ENCODE measurements at places on chromosomes 7 and 10. TPM values are rescaled to one million over a fixed set of nuclear protein-coding genes. Genes with fewer than 3 reads are reported as not detected.
A peak's percentile ranks its signal among the peaks of the same experiment; 100 is the strongest.

- no peak for DNase-seq
Measured at GRCh38 chr7:130432886-130433285, 7.9 kb downstream of the CEP41 start.

- DNase-seq = no peak
Measured at GRCh38 chr10:124602646-124603365, 141.2 kb downstream of the LHPP start.

- no peak for DNase-seq
Measured at GRCh38 chr7:14846405-14846804, 56.1 kb downstream of the DGKB start.

DNA sequence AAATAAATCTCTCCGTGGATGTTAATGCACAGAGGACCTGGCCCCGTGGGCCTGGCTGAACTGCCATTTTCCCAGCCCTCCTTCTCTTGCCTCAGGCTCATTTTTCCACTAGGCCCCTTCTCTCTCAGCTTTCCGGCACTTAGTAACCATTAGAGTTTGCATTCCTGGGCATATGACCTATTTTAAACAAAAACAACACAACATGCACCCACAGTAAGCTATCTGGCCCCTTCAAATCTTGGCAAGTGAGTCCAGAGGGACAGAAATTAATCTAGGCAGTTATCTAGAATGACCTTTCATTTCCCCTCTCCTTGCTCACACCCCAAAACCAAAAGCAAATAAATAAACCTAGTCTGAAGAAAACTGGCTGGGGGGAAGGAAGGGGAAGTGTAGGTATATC lies 11.7 kb downstream of the FBXW4 start:
- DNase-seq = no peak

DNA sequence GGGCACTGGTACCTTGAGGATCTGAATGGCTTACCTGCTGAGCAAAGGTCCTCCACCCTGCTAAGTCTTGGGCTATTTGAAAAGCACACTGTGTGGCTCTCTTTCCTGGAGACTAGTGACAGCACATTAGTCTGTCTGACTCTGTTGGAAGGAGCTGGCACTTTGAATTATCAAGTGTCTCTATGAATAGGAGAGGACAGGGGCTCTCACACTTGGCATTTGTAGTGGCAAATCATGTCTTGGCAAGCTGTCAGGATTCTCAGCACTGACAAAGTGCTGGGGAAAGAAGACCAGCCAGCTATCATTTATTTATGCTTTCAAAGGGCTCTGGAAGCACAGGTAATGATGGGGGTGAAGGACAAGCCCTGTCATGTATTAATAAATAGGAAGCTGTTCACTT lies 62.8 kb downstream of the MTPN start:
- no peak for DNase-seq

- no peak for DNase-seq
Measured at GRCh38 chr10:65320236-65321026, 1605.4 kb upstream of the LRRTM3 start.

DNA sequence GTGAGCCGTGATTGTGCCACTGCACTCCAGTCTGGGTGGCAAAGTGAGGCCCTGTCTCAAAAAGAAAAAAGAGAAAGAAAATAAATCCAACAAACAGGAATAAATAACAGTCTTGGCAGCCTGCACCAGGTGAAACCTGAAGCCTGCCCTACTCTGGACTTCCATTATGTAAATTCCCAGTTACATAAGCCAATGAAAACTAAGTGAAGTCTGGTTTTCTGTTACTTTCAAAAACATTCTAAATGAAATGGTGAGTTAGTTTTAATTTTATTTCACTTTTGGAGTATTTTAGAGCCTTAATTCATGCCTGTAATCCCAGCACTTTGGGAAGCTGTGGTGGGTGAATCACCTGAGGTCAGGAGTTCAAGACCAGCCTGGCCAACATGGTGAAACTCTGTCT lies 22.5 kb upstream of the HIBADH start:
- no peak for DNase-seq

DNA sequence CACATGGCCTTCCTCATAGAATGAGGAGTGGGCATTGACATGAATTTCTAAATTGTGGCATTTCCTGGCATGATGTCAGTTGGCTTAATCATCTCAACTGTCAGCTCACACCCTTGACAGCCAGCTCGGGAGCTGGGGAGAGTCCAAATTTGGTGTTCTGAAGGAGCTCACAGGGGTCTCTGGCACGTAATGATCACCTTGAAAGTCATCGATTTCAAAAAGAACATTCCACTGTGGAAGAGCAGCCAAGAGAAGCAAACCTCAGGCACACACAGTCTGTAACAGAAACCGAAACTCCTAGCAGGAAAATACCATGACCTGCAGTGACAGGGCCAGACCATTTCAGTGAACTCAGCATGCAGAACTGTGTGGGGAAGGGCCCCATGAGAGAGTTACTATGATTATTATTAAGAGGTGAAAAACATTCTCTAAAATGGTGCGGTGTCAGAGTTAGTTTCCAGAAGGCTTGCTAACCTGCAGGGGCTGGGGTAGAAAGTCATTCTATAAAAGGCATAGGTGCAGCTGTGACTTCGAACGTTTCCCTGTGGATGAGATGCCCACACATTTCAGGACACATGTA lies 26.4 kb upstream of the KLF6 start:
- DNase-seq = no peak

- no peak for DNase-seq
Measured at GRCh38 chr10:123459371-123460091, 206.6 kb upstream of the GPR26 start.

DNA sequence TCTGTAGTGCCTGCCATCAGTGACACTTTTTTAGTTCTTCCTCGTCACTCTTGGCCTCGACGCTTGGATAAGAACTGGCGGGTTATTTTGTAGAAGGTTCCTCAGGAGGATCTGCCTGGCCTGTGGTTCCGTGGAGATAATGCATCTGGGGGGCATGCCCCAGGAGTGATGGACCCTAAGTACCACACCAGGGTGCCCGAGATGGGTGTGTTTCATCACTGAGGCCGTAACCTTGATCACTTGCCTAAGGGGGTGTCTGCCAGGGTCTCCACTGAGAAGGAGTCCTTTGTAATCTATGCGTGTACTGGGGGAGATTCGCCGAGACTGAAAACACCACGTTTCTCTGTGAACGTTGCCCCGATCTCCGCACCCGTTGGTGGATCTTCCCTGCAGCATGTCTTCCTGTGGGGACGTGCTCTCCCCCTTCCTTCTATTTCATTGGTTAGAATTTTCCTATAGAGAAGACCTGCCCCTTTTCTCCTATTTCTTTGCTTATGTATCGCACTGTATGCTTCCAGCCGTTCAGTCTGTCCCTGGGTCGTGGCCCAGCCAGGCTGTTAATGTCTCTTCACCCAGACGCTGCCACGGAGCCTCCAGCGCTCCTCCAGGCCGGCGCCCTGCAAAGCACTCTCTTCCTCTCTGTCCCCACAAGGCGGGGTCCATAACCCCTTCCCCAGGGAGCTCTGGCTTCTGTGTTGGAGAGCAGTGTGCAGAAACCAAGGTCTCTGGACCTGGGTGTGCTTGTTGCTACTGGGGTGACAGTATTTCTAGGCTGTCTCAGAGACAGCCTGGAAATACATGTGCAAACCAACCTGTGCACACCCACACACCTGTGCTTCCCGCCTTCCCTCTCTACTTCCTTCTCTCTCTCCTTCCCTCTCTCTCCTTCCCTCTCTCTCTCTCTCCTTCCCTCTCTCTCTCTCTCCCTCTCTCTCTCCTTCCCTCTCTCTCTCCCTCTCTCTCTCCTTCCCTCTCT lies 14.4 kb upstream of the DPYSL4 start:
- DNase-seq = no peak

- no peak for DNase-seq
Measured at GRCh38 chr10:60289800-60290199, 99.9 kb downstream of the ANK3 start.

DNA sequence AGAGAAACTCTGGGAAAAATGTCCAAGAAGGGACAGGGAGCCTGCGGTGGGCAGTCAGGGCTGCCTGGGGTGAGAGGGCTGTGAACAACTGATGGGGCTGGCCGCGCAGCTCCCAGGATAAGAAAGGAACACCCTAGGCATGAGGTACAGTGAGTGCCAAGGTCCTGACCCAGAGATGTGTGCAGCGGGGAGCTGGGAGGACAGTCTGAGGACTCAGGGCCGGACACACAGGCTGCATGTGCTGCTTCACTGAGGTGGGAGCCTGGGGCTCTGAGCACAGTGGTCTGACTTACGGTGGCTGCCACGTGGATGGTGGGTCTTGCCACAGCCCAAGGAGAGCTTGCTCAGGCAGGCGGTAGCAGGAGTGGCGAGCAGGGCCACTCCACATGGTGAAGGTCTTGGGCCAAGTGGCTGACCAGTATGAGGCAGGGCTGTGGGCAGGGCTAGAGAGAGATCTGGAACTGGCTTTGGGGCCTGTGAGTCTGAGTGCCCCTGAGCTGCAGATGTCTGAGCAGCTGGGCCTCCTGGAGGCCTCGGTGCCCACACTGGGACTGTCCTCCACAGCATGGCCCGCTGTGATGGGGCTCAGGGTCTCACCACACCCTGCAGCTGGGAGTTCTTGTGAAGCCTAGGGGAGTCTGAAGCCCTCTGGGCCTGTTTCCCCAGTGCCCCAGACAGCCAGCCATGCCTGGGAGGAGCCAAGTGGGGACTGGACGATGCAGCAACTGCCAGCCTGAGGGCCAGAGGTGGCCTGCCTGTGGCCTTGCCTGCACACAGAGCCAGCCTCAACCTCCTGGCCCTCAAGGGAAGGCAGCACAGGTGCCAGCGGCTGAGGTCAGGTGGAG lies 60.3 kb downstream of the RASGEF1A start:
- DNase-seq = peak; percentile 10

- DNase-seq = no peak
Measured at GRCh38 chr7:48424731-48425130, 253.5 kb downstream of the ABCA13 start.

DNA sequence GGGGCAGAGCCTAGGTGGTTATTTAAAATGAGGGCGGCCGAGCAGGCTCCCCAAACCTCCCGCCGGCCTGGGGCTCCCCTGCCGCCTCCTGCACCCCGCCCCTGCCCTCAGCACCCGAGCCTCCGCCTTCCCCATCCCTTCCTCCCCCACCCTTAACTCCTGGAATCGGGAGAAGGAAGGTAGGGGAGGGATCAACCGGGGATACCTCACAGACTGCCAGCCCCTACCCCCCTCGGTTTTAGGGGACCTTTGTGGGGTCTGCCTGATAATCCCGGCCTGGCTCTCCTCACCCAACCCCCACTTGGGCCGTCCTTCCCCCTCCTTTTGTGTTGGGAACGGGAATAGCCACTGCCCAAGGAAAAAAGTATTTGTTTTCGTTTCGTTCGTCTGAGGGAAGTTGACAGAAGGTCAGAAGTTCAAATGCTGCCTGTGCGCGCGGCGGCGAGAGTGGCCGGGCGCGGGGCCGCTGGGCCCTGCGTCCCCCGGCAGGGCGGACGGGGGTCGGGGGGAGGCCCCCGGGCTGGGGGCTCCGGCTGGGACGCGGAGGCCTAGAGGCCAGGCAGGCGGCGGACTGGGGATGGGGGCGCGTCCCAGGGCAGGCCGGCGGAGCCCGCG lies 2.8 kb downstream of the SHH start:
- no peak for DNase-seq

DNA sequence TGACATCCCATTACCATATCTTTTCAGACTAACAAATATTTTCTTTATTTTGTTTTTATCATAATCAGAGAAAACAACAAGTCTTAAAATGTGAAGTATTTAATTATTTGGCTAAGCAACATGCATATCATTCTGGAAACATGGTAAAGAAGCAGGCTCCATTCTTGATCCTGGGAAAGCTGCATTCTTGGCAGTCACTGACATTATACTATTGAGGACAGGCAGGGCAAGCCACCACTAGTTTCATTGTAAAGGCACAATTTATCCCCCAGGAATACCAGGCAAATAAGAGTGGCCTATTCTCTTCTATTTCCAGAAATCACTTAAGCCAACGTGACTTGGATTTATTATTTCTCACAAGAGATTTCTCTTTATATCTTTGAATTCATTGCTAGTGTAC lies 153.8 kb upstream of the AKR1E2 start:
- DNase-seq = no peak

DNA sequence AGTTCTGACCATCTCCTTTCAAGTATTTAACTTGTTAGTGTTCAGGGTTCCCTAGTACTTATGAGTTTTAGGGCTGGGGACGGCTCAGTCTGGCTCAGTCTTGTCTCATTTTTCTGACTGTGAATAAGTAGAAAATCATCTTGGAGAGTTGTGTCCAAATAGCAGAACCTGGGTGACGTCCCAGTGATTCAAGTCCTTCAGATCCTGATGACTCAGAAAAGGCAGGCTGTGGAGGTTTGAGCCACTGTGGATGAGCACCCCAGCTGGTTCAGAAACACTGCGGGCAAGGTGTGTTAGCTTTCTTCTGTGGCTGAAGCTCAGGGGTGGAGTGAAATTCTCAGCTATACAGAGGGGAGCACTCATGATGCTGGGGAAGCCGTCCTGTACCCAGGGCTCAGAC lies 154.4 kb upstream of the NPY start:
- DNase-seq = no peak

DNA sequence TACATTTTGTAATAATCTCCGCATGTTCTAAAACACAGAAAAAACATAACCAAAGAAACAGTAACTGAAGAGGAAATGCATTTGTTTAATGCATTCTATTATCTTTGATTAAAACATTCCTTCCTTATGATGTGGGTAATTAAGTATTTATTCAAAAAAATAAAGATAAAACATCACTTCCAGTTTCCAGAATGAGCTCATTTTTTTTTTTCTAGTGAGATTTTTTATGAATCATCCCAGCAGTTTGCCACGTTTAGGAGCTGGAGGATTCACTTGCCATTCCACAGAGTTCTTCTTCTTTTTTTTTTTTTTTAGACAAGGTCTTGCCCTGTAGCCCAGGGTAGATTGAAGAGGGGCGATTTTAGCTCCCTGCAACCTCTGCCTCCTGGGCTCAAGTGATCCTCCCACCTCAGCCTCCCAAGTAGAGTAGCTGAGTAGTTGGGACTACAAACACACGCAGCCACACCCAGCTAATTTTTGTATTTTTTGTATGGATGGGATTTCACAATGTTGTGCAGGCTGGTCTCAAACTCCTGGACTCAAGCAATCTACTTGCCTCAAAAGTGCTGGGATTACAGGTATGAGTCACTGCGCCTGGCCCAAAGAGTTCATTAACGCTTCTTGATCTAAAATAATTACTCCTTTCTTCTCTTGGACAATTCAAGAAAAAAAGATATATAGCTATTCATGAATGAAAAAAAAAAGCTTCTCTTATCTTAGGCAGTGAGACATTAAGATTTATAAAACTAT lies 177.3 kb downstream of the DKK1 start:
- no peak for DNase-seq

- DNase-seq = no peak
Measured at GRCh38 chr10:18179891-18180290, 39.7 kb downstream of the CACNB2 start.

GRCh38 chr7:76372984-76373833 lies 14.4 kb upstream of the YWHAG start:
- no peak for DNase-seq

- no peak for DNase-seq
Measured at GRCh38 chr10:13102002-13102794, 2.2 kb downstream of the OPTN start.

- DNase-seq = peak; percentile 35
Measured at GRCh38 chr10:78914502-78915189, 154.1 kb upstream of the ZMIZ1 start.

GRCh38 chr7:46290374-46291049 lies 369.4 kb upstream of the IGFBP3 start:
- no peak for DNase-seq

The CDH23 gene
- 11.6 TPM for total RNA-seq

The INSYN2A gene
- total RNA-seq = 5.9 TPM

The LRIT1 gene
- not detected for total RNA-seq

The PDE1C gene
- 30.1 TPM for total RNA-seq

The EGR2 gene
- 4.3 TPM for total RNA-seq

The MBL2 gene
- total RNA-seq = not detected

The VWDE gene
- total RNA-seq = 8.8 TPM

The ASB13 gene
- 37.9 TPM for total RNA-seq
